Brain (organoid and tissue), 16 donors: ENCODE measurements at places on chromosomes 16 and 17. TPM values are rescaled to one million over a fixed set of nuclear protein-coding genes. Genes with fewer than 3 reads are reported as not detected.

MMP25 gene
- 0.34 TPM for polyA plus RNA-seq

ZNF750 gene
- polyA plus RNA-seq, result 0.31 TPM

CDH1 gene
- polyA plus RNA-seq, result 148 TPM

NCOR1 gene
- polyA plus RNA-seq, result 50.3 TPM

SRCIN1 gene
- 42.9 TPM for polyA plus RNA-seq

SLC9A5 gene
- 0.90 TPM for polyA plus RNA-seq

CDRT15 gene
- not detected for polyA plus RNA-seq
